AG10803 (cell line): ENCODE measurements at places on chromosomes 1 and 21.
A peak's percentile ranks its signal among the peaks of the same experiment; 100 is the strongest.

- DNase-seq, result no peak
Measured at GRCh38 chr1:89736937-89737733, 83.7 kb upstream of the LRRC8D start.

- no peak for DNase-seq
Measured at GRCh38 chr1:36443297-36443696, 7.0 kb downstream of the OSCP1 start.

GRCh38 chr1:215789981-215790380 is 222.9 kb downstream of the KCTD3 start:
- DNase-seq, result no peak

GRCh38 chr1:217747156-217747769 is 116.1 kb downstream of the SPATA17 start:
- peak; percentile 40 for DNase-seq

DNA sequence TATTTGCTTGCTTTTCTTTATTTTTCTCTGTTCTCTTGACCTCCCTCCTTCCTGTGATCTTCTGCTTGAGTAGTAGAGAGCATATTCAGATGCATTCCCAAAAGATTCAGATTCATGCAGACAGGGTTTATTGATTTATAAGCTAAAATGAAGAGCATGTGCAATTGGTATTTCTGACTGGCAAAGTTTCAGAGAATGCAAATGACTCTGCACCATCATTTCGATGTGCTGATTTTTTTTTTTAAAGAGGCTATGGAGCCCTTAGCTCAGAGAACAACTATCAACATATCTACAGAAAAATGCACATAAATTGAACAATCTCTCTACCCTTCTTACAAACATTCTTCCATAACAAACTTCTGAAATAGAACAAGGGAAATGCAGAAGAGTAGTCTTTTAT is 312.0 kb downstream of the VAV3 start:
- peak; percentile 70 for DNase-seq

DNA sequence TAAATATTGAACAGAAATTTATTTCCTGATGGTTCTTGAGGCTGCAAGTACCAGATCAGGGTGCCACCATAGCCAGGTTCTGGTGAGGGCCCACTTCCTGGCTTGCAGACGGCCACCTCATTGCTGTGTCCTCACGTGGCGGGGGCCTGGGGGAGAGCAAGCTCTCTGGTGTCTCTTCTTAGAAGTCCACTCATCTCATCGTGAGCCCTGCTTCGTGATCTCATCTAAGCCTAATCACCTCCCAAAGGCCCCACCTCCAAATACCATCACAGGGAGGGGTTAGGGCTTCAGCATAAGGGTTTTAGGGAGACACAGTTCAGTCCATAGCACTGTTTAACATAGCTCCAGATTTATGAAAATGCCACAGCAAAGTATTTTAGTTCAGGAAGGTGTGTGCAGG is 119.7 kb downstream of the PRDM2 start:
- no peak for DNase-seq

DNA sequence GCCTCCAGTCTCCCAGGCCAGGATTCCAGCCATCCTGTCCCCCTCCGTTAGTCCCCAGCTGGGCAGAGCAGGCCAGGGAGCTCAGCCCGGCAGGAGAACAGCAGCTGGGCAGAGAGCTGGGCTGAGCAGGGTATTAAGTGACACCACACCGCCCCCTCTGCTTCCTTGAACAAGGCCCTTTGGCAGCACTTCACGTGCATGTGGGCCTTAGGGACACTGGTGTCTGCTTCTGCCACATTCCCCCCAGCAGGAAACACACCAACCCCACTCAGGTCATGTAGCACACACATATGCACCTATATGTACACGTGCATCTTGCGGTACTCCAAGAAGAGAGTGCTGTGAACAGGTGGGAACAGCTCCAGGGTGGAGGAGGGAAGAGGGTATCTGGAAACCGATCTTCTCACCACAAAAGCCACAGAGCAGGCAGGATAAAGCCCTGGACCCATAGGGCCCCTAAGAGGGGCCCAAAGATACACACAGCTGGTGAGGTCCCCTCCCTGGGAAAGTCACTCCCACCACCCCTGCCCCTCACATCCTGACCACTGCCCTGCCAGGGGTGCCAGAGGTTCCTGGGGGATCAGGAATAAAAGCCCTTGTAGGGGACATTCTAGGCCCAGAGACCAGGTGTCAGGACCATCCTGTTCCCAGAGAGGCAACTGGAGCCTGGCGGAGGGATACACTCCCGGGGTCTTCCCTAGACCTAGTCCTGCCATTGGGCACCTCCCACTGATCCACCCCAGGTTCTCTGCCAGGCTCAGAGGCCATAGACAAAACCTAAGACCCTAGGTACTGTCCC is 4.5 kb downstream of the EPHA2 start:
- DNase-seq, result peak; percentile 51

- no peak for DNase-seq
Measured at GRCh38 chr21:31873275-31873695, 465 bp downstream of the HUNK start.

DNA sequence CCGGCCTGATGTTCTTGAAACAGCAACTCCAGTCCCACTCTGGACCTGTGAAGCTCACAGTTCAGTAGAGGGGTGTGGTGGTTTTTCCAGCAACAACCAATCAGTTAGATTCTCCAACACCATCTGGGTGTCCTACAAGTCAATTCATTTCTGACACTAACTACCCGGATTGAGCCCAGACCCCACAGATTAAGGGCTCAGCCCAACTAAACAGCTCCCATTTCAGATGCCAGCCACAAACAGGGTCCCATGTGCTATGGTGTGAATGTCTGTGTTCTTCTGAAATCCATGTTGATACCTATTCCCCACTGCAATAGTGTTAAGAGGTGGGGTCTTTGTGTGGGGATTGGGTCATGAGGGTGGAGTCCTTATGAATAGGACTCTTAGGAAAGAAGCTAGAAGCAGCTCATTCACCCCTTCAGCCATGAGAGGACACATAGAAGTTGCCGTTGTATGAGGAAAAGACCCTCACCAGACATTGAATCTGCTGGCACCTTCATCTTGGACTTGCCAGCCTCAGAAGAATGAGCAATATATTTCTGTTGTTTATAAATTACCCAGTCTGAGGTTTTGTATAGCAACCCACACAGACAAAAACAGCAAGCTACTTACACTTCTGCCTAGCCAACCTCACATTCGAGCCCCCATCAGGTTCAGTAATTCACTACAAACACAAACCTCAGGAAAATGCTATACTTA is 53.6 kb downstream of the IRF2BP2 start:
- DNase-seq, result no peak

DNA sequence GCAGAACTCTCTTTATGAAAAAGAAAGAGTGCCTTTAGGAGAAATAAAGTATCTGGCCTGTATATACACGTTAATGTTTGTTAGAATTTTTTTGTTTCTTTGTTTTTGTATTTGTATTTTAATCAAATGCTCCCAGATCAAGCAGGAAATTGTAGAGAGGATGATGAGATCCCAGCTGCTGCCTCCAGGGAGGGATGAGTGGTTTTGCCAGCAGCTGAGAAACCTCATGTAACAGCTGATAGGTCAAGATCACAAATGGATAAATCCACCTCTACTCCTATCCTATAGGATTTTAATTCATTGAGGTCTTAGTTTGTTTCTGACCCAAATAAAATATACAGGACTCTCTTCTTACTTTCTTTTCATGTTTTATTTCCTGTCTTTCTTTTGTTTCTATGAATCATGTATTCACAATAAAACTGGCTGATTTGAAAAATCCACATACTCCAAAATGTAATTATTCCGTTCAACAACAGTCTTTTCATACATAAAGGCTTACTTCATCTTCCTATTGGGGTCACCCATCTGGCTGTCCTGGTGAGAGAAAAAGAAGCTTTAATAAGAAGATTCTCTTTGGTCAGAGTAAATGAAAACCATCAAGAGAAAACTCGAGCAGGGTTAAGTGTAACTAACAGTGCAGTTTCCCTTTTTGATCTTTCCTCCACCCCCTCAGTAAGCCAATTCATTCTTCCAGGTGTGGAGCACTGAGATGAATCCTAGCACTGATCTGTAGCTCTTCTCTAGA is 129.3 kb upstream of the PLPPR5 start:
- DNase-seq, result no peak

- DNase-seq, result peak; percentile 25
Measured at GRCh38 chr1:161390559-161390858, 22.8 kb upstream of the CFAP126 start.

GRCh38 chr1:94832446-94832845 is 12.3 kb downstream of the SLC44A3 start:
- DNase-seq, result peak; percentile 42

GRCh38 chr1:4692437-4692836 is 38.0 kb downstream of the AJAP1 start:
- DNase-seq, result no peak

GRCh38 chr1:241701483-241702295 is 49.6 kb downstream of the WDR64 start:
- peak; percentile 64 for DNase-seq
